ENCODE measurements at places on chromosomes 1 and 21.

DNA sequence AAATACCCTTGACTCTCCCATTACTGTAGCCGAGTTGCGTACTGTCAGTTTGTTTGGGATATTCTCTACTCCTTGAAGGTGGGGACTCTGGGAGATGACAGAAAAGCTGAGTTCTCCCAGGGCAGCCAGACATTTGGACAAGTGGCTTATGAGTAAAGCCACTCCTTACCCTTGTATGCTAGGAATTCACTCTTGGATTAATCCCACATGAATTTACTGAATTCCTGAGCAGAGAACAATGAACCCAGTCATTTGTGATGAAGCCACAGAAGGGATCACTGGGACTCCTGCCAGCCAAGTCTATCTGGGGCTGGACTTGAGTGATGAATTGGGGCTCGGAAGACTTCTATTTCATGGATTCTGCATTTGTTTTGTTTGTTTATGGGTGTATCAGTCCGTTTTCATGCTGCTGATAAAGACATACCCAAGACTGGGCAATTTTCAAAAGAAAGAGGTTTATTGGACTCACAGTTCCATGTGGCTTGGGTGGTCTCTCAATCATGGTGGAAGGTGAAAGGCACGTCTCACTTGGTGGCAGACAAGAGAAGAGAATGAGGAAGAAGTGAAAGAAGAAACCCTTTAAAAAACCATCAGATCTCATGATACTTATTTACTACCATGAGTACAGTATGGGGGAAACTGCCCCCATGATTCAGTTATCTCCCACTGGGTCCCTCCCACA, 25.1 kb downstream of the C1orf116 start:
- no peak for DNase-seq

- no peak for DNase-seq
Observed at GRCh38 chr1:159922511-159923202, 2.6 kb downstream of the TAGLN2 start.

DNA sequence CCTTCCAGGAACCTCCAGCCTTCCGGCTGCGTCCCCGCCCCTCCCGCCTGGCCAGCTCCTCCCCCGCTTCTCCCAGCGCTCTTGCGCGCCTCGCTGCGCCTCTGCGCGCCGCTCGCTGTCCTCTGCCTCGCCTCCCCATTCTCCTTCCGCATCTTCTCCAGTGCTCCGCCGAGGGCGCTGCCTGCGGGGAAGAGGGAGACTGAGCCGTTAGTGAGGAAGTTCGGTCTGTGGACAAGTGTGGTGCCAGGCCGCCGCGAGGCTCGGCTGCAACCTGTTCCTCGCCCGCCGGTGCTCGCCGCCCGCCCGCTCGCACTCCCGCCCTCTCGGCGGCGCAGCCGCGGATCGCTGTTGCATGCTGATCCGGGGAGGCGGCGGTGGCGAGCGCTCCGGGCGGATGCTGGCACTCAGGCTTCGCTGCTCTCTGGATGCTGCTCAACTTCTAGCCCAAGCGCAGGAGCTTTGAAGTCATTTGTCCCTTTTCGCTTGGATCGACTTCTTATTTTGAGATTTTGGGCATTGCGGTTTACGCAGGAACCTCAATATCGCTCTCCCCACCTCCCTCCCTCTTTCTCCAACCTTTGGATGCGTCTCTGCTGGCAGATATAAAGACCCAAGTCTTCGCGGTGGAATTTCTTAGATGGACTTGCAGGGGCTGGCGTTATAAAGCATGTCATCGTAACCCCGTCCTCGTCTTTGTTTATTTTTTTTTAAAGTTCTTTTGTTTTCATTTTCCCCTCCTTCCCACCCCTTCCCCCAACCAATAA, 614 bp upstream of the CACNA1E start:
- no peak for DNase-seq

DNA sequence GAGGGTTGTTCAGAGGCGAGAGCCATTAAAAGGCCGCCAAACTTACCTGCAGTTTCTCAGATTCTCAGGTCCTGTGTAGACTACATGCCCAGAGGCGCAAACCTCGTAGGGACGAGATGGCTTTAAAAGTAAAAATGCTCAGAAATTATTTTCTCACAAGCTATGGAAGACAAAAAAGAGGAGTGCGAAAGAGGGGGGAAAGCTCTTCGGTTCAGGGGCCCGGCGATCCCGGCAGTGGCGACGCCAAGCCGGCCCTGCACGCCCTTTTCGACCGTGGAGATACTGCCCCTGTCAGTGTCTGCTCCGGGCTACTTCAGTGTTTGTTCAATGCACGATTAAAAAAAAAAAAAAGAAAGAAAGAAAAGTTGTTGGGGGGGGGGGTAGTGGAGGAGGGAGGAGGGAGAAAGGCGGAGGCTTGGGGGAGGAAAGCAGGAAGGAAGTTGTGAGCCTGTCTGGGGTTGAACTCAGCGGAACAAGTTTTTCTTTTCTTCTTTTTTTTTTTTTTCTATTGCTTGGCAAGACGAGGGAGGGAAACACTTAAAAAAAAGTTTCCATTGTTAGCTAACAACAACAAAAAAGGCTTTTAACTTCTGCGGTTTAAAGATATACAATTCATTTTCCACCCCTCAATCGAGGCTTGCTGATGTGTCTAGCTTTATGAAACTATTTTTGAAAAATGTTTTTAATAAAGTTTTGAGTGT, at the start of gene ITPKB:
TSS of gene ITPKB (minus strand) at position 288 of the 701 bp plus-strand sequence. CDS start 1,824 bp downstream, outside the sequence.
- peak; percentile 91 for DNase-seq

DNA sequence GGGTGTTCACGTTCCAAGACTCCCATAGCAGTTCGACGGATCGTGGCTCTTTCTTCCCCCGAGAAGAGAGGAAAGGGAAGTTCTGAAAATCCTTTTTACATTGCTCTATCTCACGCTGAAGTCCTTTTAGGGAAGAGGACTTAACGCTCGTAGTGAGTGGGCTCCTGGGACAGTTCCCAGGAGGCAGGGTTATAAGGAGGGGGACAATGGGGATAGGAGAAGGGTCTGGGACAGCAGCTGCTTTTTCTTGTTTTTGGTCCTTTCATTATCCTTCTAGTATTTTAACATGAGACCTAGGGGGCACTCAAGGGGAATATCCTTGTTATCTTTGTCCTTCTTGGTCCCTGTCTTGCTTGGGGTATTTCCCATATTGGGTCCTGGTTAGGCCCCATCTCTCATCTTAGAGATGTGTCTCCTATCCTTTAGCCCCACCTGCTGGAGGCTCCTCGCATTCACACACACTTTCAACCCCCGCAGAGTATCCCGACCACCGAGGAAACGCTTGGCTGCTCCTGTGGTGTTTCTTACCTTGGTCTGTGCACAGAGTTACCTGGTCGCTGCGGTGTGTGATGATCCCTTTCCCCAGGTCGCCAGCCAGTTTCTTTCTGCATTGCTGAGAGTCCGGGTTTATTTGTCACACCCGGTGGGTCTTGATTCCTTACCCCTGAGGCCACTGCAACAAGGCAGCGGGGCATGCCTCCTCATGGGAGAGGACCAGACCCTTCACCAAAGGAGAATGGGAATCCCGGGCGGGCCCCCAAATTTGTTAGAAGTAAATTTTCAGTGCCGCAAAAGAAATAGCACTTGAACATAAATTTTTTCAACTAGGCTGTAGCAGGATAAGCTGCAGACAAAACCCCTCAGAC, 29.7 kb downstream of the SCCPDH start:
- DNase-seq: peak; percentile 60

DNA sequence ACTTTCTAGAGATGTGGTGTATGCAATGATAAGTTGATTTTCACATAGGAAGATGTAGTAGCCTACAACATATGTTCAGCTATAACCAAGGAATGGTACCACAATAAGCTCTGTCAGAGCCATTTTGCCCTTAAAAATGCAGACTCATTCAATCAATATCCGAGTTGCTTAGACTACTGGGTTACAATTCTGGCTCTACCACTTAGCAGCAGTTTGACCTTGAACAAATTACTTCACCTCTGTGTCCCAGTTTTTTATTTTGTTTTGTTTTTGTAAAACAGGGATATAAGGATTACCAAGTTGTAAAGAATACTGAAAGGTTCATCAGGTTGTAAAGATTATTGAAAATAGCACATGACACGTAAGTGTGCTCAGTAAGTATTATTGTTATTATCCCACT, 9.3 kb downstream of the EPS15 start:
- no peak for DNase-seq

GRCh38 chr21:45969921-45970673, 11.5 kb upstream of the COL6A1 start:
- no peak for DNase-seq

GRCh38 chr21:16258844-16259611, 529.2 kb downstream of the USP25 start:
- DNase-seq: no peak

DNA sequence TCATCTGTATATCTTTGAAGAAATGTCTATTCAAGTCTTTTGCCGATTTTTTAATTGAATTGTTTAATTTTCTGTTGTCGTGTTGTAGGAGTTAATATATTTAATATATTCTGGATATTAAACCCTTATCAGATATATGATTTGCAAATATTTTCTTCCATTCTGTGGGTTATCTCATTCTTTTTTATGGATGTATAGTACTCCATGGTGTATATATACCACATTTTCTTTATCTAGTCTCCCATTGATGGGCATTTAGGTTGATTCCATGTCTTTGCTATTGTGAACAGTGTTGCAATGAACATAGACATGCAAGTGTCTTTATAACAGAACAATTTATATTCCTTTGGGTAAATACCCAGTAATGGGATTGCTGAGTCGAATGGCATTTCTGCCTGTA, 100.3 kb upstream of the DMRTA2 start:
- no peak for DNase-seq

Data from endothelial cell of umbilical vein (primary cell).